ENCODE measurements at places on chromosomes 1 and 21. TPM values are rescaled to one million over a fixed set of nuclear protein-coding genes. Genes with fewer than 3 reads are reported as not detected.

EPHA8 gene
- total RNA-seq: not detected

SYT14 gene
- 0.07 TPM for total RNA-seq

GRCh38 chr1:154468535-154469250, 33.3 kb upstream of the TDRD10 start:
- H3K4me1 ChIP-seq: peaks cover 7% of the 10 kb centered on the region
- no peak overlapping the region for H3K4me3 ChIP-seq
- H3K27ac ChIP-seq: no peak overlapping the region
- no peaks in the 10 kb centered on the region for H3K36me3 ChIP-seq
- no peak for DNase-seq
- H3K27me3 ChIP-seq: peaks cover 13% of the 10 kb centered on the region

ST6GALNAC5 gene
- not detected for total RNA-seq

HEYL gene
- total RNA-seq: 0.89 TPM

DNA sequence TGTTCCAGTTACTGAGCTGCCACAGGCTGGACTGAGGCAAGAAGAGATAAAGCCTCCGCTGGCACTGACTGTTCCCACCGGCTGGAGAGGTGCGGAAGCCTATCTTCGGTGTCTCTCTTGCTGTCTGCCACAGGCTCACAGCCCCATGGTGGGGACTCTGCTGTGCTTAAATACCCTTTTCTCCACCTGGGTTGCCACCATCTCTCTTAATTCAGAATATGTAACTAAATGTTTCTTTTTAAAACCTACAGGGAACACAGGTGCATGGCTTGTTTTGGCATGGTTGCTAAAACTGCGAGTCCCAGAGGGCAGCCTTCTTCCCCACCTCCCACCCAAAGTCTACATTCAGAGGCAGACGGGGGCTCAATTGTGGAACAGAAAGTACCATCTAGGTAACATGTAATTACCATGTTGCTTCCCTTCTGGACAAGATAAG, 8.1 kb upstream of the LBR start:
- no peaks in the 10 kb centered on the region for H3K27me3 ChIP-seq
- H3K36me3 ChIP-seq: no peaks in the 10 kb centered on the region
- peaks cover 7% of the 10 kb centered on the region for H3K4me1 ChIP-seq
- H3K4me3 ChIP-seq: no peak overlapping the region
- no peak for DNase-seq

S100A5 gene
- total RNA-seq: not detected

DNA sequence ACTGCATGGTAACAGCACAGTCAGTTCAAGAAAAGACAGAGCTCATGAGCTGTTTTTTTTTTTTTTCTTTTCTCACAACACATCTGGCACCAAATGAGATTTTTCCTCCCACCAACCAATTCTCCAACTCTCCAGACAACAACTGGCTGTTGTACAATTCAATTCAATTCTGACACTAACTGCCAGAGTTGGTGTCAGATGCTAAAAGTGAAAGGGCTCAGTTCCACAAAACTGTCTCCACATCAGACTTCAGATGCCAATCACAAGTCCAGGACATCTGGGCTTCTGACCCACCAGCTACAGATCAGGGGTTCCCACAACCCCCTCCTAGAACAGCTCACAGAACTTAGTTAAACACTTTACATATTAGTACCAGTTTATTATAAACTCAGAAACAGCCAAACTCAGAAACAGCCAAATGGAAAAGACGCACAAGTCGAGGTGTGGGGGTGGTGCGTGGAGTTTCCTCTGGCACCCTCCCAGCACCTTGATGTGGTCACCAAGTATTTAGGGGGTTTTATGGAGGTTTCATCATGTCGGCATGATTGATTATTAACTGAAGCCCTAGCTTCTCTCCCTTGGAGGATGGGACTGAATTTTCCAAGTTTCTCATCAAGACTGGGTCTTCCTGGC, 39.2 kb upstream of the LRRC8D start:
- no peaks in the 10 kb centered on the region for H3K27me3 ChIP-seq
- H3K36me3 ChIP-seq: no peaks in the 10 kb centered on the region
- H3K4me1 ChIP-seq: peaks cover 4% of the 10 kb centered on the region
- DNase-seq: no peak

GRCh38 chr21:44919913-44920693, 596 bp downstream of the ITGB2 start:
- no peaks in the 10 kb centered on the region for H3K36me3 ChIP-seq
- H3K27me3 ChIP-seq: peaks cover 41% of the 10 kb centered on the region
- H3K4me1 ChIP-seq: no peaks in the 10 kb centered on the region
- no peak for DNase-seq
- H3K4me3 ChIP-seq: no peak overlapping the region

DNA sequence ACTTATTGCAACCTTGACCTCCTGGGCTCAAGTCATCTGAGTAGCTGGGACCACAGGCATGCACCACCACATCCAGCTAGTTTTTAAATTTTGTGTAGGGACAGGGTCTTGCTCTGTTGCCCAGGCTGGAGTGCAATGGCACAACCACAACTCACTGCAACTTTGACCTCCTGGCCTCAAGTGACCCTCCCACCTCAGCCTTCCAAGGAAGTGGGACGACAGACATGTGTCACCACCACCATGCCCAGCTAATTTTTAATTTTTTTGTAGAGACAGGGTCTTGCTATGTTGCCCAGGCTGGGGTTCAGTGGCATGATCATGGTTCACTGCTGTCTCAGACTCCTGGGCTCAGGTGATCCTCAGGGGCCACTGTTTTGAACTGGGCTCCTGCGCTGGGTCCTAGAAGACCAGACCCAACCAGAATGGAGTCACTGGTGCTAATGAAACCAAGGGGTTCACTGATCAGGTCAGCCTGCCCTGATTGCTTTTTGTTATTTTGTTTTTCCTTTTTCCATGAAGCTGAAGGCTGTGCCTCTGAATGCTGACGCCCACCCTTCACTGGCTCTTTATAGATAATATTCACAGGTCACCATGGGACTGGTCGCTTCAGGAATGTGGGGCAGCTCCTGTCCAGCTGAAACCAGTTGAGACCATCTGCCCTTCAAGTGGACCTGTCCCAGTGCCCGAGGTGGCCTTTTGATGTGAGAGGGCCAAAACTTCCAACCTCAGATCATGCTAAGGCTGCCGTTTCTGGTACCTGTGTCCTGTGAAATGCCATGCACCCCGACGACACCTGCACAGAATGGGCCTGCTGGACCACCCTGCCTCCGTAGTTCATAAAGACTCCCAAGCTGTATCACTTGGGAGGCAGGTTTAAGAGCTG, 4.9 kb downstream of the TRIM17 start:
- H3K4me3 ChIP-seq: no peak overlapping the region
- H3K27ac ChIP-seq: no peak overlapping the region
- H3K4me1 ChIP-seq: peaks cover 55% of the 10 kb centered on the region
- no peak for DNase-seq
- peaks cover 4% of the 10 kb centered on the region for H3K36me3 ChIP-seq
- H3K27me3 ChIP-seq: no peaks in the 10 kb centered on the region

- no peak overlapping the region for H3K27ac ChIP-seq
- no peaks in the 10 kb centered on the region for H3K4me1 ChIP-seq
- H3K27me3 ChIP-seq: no peaks in the 10 kb centered on the region
Measured at GRCh38 chr1:99756598-99756997, 9.8 kb downstream of the FRRS1 start.

- no peak overlapping the region for H3K4me3 ChIP-seq
- peaks cover 31% of the 10 kb centered on the region for H3K27me3 ChIP-seq
- H3K27ac ChIP-seq: no peak overlapping the region
Measured at GRCh38 chr1:8161546-8162105, 135.5 kb upstream of the ERRFI1 start.

DNA sequence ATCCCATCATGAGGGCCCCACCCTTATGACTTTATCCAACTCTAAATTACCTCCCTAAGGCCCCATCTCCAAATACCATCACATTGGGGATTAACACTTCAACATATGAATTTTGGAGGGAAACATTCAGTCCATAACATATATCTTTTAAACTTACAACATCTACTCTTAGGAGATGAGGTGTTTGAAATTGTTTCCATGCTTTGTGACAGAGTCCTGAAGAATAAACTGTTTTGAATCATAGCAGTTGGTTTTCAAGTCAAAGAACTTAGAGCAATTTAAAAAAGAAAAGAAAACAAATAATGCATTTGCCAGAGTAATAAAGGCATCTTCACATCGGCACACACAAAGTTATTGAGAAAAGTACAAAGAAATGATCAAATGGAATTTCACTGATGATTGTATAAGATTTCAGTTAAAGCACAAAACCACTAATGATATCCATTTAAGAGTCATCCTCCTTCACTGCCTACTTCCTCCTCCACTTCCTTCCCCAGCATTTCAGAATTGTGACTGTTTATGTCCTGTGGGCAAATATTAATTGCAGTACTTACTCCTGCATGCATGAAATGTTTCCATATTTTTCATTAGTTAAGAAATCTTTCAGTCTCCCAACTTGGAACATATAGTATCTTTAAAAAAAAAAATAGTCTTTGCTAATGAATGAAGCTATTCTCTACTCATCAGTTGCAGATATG, 202.0 kb downstream of the LRRC40 start:
- 0 out of 2 replicates have a peak, but pooled peaks cover 3% of the 10 kb centered on the region for H3K27me3 ChIP-seq
- DNase-seq: no peak
- H3K4me3 ChIP-seq: no peak overlapping the region
- no peak overlapping the region for H3K27ac ChIP-seq
- no peaks in the 10 kb centered on the region for H3K36me3 ChIP-seq

DNA sequence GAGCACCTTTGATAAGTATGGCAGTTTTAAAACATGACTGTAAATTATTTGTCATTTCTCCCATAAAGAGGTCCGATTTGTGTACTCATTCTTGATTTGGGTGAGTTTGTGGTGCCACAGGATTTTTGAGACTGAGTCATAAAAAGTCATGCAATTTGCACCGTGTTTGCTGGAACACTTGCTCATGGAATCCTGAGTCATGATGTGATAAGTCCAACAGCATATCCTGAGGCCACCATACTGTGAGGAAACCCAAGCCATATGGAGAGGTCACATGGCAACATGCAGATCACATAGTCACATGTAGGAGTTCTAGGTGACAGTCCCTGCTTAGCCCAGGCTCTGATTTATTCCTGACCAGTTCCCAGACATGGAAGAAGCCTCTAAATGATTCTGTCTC, 40.8 kb upstream of the PRRX1 start:
- no peaks in the 10 kb centered on the region for H3K27me3 ChIP-seq
- H3K36me3 ChIP-seq: no peaks in the 10 kb centered on the region
- no peak for DNase-seq
- H3K4me3 ChIP-seq: no peak overlapping the region
- no peak overlapping the region for H3K27ac ChIP-seq
- no peaks in the 10 kb centered on the region for H3K4me1 ChIP-seq

GRCh38 chr1:2145946-2146835, 48.4 kb downstream of the FAAP20 start:
- H3K27ac ChIP-seq: no peak overlapping the region
- no peak for DNase-seq
- peaks cover 3% of the 10 kb centered on the region for H3K4me1 ChIP-seq
- no peaks in the 10 kb centered on the region for H3K36me3 ChIP-seq

GSTM1 gene
- not detected for total RNA-seq

DNA sequence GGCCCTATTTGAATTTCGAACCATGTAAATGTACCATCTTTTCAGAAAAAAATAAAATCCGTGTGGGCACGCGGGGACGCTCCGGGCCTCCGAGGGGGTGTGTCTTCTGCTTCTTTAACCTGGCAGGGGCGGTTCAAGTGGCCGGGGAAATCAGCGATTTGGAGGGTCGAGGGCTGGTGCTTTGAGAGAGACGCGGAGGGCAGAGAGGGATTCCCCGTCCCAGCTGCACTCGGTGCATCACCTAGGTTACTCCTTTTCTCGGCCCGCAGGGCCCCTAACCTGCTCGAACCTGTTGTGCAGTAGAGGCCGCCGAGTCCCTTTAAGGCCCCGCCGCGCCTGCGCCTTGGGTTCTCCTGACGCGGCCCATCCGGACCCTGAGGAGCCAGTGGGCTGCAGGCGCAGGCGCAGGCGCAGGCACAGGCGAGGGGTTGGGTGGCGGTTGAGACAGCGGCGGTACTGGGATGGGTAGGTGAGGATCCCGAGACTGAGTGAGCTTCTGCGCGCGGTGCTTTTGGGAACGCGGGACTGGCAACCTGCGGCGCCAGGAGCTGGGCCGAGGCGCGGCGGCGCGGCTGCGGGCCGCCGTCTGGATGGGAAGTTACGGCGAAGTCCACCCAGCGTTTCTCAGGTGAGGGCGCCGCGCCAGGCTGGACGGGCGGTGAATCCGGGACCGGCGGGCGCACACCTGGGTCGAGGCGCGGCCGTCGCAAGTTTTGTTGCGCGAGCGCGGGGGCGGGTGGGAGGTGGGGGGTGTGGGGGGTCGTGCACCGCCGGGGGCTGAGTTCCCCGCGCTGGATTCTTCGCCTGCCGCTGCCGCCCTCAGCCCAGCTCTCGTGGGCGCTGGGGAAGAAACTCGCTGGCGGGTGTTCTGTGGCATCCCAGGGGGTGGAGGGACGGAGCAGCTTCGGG, at the start of gene NBPF3:
TSS of gene NBPF3 (plus strand) at position 417 of the 909 bp plus-strand sequence. CDS start 4,950 bp downstream, outside the sequence.
- H3K4me1 ChIP-seq: peaks cover 34% of the 10 kb centered on the region
- peak; percentile 84 for DNase-seq
- H3K4me3 ChIP-seq: peak within 1 kb of the TSS; percentile 47
- no peaks in the 10 kb centered on the region for H3K36me3 ChIP-seq
- peaks cover 3% of the 10 kb centered on the region for H3K27me3 ChIP-seq

MORC3 gene
- 36.1 TPM for total RNA-seq

SPATA46 gene
- total RNA-seq: not detected

DNA sequence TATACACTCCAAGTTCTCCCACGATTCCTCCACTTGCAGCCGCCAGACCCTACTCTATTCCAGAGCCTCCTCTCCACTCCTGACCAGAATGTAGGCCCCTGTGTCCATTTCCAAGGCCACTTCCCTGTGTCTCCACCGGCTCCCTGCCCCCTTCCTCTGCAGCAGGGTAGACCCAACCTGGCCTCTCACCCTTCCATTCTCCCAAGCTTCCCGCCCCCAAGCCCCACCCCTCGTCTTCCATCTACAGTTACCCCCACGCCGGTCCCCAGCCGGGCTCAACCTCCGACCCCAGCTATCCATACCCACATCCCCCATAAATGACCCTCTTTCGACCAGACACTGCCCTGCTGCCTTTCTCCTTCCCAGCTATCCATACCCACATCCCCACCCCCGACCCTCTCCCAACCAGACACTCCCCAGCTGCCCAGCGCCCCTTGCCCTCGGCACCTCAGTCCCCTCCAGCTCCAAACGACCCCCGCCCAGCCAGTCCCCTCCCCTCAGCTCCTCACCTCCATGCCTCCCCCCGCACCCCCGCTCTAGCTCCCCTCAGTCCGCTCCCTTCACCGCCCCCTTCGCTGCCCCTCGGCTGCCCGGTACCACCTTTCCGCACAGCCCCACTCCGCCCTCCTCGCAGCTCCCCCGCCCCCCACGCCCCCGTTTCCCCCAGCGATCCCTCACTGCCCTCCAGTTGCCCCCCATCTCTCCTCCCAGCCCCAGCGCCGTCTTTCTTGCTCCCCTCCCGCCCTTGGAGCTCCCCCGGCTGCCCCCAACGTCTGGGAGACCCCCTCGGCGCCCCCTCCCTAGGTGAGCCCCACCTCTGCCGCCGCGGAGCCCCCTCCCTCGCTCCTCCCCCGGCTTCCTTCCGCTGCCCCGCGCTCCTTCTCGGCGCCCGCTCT, 670 bp downstream of the RAB3B start:
- H3K36me3 ChIP-seq: no peaks in the 10 kb centered on the region
- no peak overlapping the region for H3K27ac ChIP-seq
- H3K4me1 ChIP-seq: peaks cover 11% of the 10 kb centered on the region
- H3K4me3 ChIP-seq: peak overlapping the region; percentile 50
- no peak for DNase-seq

KRTAP11-1 gene
- total RNA-seq: not detected

F13B gene
- total RNA-seq: not detected
